ENCODE measurements at places on chromosomes 5 and 9. TPM values are rescaled to one million over a fixed set of nuclear protein-coding genes. Genes with fewer than 3 reads are reported as not detected.
A peak's percentile ranks its signal among the peaks of the same experiment; 100 is the strongest.

Gene SLC46A2
- not detected for total RNA-seq

Gene HK3
- 0.21 TPM for total RNA-seq

Gene IL3
- total RNA-seq, result 71.3 TPM

Gene TMEM174
- total RNA-seq, result not detected

DNA sequence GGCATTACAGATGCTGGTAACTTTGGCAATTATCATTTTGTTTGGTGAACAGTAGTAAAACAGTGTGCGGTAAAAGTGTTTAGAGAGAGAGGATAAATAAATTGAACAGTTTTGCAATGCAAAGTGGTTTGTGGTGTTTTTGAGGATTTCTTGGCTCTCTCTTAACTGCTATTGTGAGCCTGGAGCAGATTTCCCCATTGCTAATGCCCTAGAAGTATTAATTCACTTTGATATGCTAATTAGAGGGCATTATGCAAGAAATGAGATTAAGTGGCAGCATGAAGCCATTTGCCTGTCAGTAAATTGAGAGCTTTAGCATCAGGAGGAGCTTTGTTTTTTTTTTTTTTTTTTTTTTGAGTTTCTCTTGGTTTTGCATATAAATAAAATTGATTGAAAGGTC is 8.2 kb downstream of the PBX3 start:
- peaks cover 17% of the 10 kb centered on the region for H3K4me1 ChIP-seq
- no peak for DNase-seq
- H3K4me3 ChIP-seq, result no peak overlapping the region
- H3K27ac ChIP-seq, result no peak overlapping the region
- peaks cover 16% of the 10 kb centered on the region for H3K36me3 ChIP-seq

DNA sequence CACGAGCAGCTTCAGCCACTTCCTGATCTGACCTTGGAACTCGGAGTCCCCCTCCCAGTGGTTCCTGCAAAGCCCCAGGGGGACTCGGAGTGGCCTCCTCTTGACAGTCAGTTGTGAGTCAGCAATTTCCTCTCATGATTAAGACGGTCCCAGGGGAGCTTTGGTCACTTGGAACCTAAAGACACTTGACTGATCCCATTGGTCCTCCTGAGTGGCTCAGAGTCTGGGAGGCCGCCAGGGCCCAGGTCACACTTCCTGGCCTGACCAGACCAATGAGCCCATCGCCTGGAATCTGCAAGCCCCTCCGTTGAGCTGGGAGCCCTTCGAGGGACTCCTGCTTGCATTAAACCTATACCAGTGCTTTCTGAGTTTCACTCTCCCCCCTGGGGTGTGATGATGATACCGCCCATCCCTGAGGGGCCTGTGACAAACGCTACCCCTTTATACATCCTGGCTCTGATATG is 29.1 kb downstream of the TSPAN17 start:
- no peak overlapping the region for H3K27ac ChIP-seq
- DNase-seq, result no peak
- no peaks in the 10 kb centered on the region for H3K4me1 ChIP-seq
- no peaks in the 10 kb centered on the region for H3K36me3 ChIP-seq
- H3K4me3 ChIP-seq, result no peak overlapping the region
- peaks cover 27% of the 10 kb centered on the region for H3K27me3 ChIP-seq

GRCh38 chr5:132674671-132675506 is 1.1 kb downstream of the IL4 start:
- DNase-seq, result no peak
- peaks cover under 1% of the 10 kb centered on the region for H3K36me3 ChIP-seq
- H3K4me3 ChIP-seq, result peak overlapping the region; percentile 60
- peak overlapping the region; percentile 86 for H3K27ac ChIP-seq
- peaks cover 33% of the 10 kb centered on the region for H3K4me1 ChIP-seq
- H3K27me3 ChIP-seq, result no peaks in the 10 kb centered on the region

DNA sequence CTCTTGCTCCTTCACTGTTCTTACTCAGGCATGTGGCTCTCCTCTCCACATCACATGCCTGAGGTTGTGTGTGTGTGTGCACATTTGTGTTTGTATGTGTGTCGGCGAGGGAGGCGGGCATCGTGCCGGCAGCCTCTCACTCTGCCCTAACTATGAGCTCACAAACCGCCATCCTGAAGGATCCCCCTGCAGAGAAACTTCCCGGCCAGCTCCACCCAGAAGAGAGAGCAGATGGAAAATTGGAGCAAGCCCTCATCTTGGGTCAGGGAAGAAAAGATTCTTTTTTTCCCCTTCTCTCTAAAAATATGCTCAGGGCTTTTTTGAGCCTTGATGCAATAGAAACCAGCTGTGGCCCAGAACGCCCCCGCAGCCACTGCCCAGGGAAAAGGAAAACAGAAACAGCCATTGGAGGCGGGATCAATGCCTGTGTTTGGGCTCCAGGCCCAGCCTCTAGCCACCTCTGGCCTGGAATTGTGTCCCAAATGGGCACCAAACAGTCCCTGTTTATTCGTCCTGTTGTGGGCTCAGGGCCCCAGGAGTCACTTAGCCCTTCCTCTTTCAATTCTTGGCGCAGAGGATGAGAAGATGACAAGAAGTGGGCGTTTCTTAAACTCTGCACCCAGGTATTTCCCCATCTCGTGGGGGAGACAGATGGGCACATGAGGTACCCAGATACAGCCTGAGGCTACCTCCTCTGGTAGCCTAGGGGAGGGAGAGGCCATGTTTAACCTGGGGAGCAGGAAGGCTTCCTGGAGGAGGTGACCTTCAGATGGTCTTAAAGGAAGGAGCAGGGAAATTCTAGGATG is 151.5 kb downstream of the RGS3 start:
- DNase-seq, result no peak
- peak overlapping the region; percentile 95 for H3K27ac ChIP-seq
- peak overlapping the region; percentile 70 for H3K4me3 ChIP-seq
- H3K4me1 ChIP-seq, result peaks cover 46% of the 10 kb centered on the region
- H3K27me3 ChIP-seq, result no peaks in the 10 kb centered on the region
- H3K36me3 ChIP-seq, result no peaks in the 10 kb centered on the region

- H3K4me3 ChIP-seq, result no peak overlapping the region
- no peaks in the 10 kb centered on the region for H3K36me3 ChIP-seq
- H3K4me1 ChIP-seq, result no peaks in the 10 kb centered on the region
- no peak for DNase-seq
These were observed 40.7 kb downstream of the STXBP1 start for GRCh38 chr9:127652733-127653132.

- no peak overlapping the region for H3K4me3 ChIP-seq
- H3K27ac ChIP-seq, result no peak overlapping the region
- DNase-seq, result no peak
- no peaks in the 10 kb centered on the region for H3K36me3 ChIP-seq
- no peaks in the 10 kb centered on the region for H3K27me3 ChIP-seq
- H3K4me1 ChIP-seq, result no peaks in the 10 kb centered on the region
These were observed 283.6 kb upstream of the SGCD start for GRCh38 chr5:156043351-156043750.

GRCh38 chr9:38359297-38359653 is 33.2 kb upstream of the ALDH1B1 start:
- H3K27me3 ChIP-seq, result no peaks in the 10 kb centered on the region
- no peak overlapping the region for H3K27ac ChIP-seq
- H3K36me3 ChIP-seq, result no peaks in the 10 kb centered on the region
- no peak for DNase-seq
- no peak overlapping the region for H3K4me3 ChIP-seq

DNA sequence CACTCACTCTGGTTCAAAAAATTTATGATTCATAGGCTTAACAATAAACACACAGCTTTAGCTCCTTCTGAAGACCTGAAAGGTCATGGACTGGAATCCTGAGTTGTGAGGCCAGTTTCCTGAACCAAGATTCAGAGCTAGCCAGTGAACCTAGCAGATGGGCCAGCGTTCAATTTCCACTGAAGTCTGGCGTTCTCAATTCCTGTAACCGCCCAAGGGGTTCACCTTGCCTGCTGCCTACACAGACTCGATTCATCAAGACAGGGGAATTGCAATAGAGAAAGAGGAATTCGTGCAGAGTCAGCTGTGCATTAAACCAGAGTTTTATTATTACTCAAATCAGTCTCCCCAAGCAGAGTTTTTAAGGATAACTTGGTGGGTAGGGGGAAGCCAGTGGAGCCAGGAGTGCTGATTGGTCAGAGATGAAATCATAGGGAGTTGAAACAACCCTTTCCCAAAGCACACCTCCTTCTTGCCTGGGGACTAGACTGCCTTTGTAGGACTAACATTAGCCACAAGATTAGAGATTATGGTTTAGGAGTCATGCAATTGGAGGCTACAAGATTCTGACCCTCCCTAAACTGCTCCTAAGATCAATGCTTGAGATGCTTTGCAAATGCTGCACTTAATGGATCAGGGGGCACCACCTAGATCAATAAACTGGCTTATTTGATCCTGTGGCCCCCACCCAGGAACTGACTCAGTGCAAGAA is 117.5 kb upstream of the SHB start:
- peaks cover 2% of the 10 kb centered on the region for H3K27me3 ChIP-seq
- no peaks in the 10 kb centered on the region for H3K4me1 ChIP-seq
- no peak for DNase-seq
- H3K4me3 ChIP-seq, result no peak overlapping the region
- no peak overlapping the region for H3K27ac ChIP-seq
- H3K36me3 ChIP-seq, result no peaks in the 10 kb centered on the region

GRCh38 chr5:141001844-141002604 is 35.7 kb downstream of the PCDHAC2 start:
- H3K36me3 ChIP-seq, result no peaks in the 10 kb centered on the region
- no peaks in the 10 kb centered on the region for H3K4me1 ChIP-seq
- peaks cover 17% of the 10 kb centered on the region for H3K27me3 ChIP-seq
- no peak overlapping the region for H3K4me3 ChIP-seq
- no peak overlapping the region for H3K27ac ChIP-seq
- no peak for DNase-seq

DNA sequence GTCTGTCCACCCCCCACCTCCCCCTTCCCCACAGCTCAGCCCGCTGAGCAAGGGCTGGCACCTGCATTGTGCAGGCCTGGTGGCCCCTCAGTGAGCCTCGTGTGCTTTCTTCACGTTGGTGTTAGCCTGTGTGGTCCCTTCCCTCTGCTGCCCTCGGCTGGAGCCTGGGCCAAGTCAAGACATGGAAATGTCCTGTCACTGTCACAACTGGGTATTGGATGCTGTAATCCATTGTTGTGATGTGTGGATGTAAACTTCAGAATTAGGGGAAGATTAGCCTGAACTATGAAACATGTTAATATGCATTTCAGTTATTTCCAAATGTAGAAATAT is 103.9 kb downstream of the TRIO start:
- H3K27ac ChIP-seq, result no peak overlapping the region
- H3K27me3 ChIP-seq, result peaks cover 3% of the 10 kb centered on the region
- H3K4me3 ChIP-seq, result no peak overlapping the region

- DNase-seq, result no peak
- no peak overlapping the region for H3K4me3 ChIP-seq
- no peaks in the 10 kb centered on the region for H3K36me3 ChIP-seq
- H3K27me3 ChIP-seq, result no peaks in the 10 kb centered on the region
- peak overlapping the region; percentile 39 for H3K27ac ChIP-seq
- peaks cover 10% of the 10 kb centered on the region for H3K4me1 ChIP-seq
These were observed 45.0 kb upstream of the TNFSF15 start for GRCh38 chr9:114850871-114851270.

- H3K4me1 ChIP-seq, result peaks cover 2% of the 10 kb centered on the region
- H3K36me3 ChIP-seq, result no peaks in the 10 kb centered on the region
- H3K4me3 ChIP-seq, result no peak overlapping the region
- no peak overlapping the region for H3K27ac ChIP-seq
These were observed 86.9 kb downstream of the ATG10 start for GRCh38 chr5:82058710-82059109.

DNA sequence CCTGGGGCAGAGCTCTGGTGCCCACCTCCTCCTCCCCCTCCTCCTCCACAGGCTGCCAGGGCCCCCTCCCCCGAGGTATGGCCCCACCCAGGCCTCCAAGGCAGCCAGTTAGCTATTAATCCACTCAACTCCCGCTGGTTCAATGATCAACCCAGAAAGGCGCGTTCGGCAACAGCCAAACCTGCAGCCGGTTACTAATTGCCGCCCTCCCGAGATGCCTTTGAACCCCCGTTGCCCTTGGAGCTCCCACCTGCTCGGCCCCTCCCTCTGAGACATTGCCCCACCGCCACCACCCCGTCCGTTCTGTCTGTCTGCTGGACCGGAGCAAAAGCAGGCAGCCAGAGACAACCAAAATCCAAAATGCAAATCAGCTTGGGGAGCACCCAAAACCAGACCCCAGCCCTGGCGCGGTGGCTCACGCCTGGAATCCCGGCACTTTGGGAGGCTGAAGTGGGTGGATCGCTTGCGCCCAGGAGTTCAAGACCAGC is 25.8 kb downstream of the NOTCH1 start:
- H3K4me1 ChIP-seq, result no peaks in the 10 kb centered on the region
- no peak for DNase-seq
- no peak overlapping the region for H3K27ac ChIP-seq
- no peaks in the 10 kb centered on the region for H3K27me3 ChIP-seq
- peaks cover 8% of the 10 kb centered on the region for H3K36me3 ChIP-seq

DNA sequence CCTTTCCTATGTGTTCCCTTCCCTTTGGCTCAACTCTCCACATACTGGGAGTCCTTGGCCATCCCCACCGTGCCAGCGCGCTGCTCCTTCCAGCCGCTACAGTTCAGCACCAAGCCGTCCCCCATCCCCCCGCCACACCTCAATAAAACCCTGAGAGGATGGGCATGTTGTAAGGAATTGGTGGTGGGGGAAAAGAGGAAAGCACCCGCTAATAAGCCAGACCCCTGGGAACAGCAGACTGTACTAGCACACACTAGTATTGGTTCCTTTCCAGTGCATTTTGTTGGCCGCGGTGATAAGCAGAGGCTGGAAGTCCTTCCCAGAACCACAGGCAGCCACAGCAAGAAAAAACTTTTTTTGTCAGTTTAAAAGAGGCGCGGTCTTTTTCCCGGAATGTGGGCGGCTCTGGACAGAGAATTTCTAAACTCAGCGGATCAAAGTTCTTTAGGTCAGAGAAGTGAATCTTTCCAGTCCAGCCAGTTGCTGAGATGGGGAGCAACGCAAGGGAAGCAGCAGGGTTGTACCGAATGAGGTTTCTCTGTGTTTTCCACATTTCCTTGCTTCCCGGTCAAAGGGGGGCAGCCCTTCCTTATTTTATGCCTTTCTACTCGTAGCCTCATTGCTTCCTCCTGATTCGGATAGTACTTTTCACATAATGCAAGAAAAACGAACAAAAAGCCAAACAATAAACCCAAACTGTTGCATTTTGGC is 2.1 kb downstream of the CHSY3 start:
- peak overlapping the region; percentile 73 for H3K4me3 ChIP-seq
- peaks cover 48% of the 10 kb centered on the region for H3K27me3 ChIP-seq
- H3K4me1 ChIP-seq, result peaks cover 13% of the 10 kb centered on the region

- H3K4me3 ChIP-seq, result peak within 1 kb of the TSS; percentile 35
- H3K27ac ChIP-seq, result peak within 1 kb of the TSS; percentile 69
- peaks cover 15% of the 10 kb centered on the region for H3K27me3 ChIP-seq
These were observed at the start of gene HEMGN for GRCh38 chr9:97938081-97938644. TSS of gene HEMGN (minus strand) at chr9:97938172. CDS start at chr9:97938136, 36 bp downstream.

GRCh38 chr9:33109850-33110595 is 33.5 kb upstream of the SMU1 start:
- H3K27me3 ChIP-seq, result no peaks in the 10 kb centered on the region
- H3K4me3 ChIP-seq, result no peak overlapping the region
- DNase-seq, result no peak
- H3K36me3 ChIP-seq, result peaks cover 36% of the 10 kb centered on the region
- H3K27ac ChIP-seq, result peak overlapping the region; percentile 26

- H3K27me3 ChIP-seq, result no peaks in the 10 kb centered on the region
- H3K36me3 ChIP-seq, result no peaks in the 10 kb centered on the region
- no peak overlapping the region for H3K27ac ChIP-seq
- no peak for DNase-seq
These were observed 733.8 kb downstream of the BRINP1 start for GRCh38 chr9:118635416-118635815.

GRCh38 chr5:158874343-158874742 is 225.4 kb downstream of the EBF1 start:
- H3K4me1 ChIP-seq, result peaks cover 24% of the 10 kb centered on the region
- no peak overlapping the region for H3K4me3 ChIP-seq
- no peak for DNase-seq
- peaks cover 8% of the 10 kb centered on the region for H3K27me3 ChIP-seq
- no peak overlapping the region for H3K27ac ChIP-seq
- no peaks in the 10 kb centered on the region for H3K36me3 ChIP-seq

Data from activated CD4-positive, alpha-beta T cell treated with anti-CD3 and anti-CD28 coated beads, Interleukin-2, amount 10 ng/mL, durations not matched to agents 24 days and 14 days (primary cell).